Activated CD4-positive, alpha-beta T cell treated with anti-CD3 and anti-CD28 coated beads for 4 hours (primary cell): ENCODE measurements at places on chromosomes 5 and 9.

DNA sequence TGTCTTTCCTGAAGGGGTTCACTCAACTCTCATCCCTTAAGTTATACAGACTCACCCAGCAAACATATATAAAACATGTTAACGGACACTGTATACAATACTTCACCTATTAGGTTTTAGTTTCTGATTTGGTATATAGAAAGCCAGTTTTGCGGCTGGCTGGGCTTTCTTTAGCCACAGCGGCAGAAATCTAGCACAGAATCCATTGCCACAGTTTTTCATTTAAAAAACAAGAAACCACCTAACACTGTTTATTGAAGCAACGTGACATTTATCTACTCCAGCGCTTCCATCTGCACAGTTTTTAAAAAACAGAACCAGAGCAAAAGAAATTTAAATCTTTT lies 67.3 kb downstream of the SNX30 start:
- DNase-seq: no peak

DNA sequence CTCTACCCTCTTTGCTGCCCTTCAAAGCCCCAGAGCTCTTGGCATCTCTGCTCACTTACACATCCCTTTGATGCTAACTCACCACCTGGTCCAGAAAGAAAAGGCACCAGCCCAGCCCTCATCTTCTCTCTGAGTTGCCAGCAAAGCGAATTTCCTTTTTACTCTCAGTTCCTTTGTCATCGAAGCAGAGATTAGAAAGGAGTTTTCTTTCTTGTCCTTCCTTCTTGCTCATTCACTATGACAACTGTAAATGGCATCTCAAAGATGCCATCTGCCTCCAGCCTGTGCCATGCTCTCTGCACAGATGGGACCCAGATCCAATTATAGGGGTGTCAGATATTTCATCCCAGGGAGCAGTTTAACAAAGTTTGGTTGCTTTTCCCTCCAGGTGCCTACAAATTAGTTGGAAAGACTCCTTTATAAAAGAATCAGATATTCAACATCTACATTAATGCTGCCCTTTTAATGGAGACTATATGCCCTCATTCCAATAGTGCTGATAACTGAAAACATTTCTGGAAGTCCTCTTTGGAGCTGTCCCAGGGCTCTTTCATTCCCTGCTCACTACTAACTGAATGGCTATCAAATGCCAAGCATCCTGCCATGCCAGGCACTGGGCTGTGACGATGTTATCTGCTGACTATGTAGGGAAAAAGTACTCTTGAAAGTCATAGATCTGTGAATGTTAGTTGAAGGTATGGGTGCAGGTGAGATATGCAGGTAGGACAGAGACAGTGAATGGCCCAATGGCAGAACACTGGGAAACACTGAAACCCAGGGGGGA lies 58.9 kb downstream of the SUSD1 start:
- DNase-seq: no peak

- DNase-seq: no peak
Observed at GRCh38 chr5:177470759-177471536, 2.5 kb downstream of the DBN1 start.

- no peak for DNase-seq
Observed at GRCh38 chr9:99474186-99474585, 252.1 kb downstream of the SEC61B start.

DNA sequence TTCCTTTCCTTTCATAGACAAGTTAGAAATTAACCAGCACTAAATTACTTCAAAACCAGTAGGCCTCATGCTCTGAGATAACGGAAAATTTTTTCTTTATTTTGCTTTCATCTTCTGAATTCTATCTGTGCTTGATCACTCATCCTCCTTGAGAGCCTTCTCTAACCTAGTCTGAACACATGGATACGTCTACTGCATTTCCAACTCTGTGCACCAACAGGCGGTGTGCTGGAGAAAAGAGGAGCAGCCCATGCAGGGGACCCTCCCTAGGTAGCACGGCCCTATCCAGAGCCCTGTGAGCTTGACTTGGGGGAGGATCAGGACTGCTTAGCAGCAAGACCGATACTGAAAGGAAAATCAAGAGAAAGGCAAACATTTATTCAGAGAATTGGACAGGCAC lies 149.8 kb downstream of the AUH start:
- DNase-seq: no peak

DNA sequence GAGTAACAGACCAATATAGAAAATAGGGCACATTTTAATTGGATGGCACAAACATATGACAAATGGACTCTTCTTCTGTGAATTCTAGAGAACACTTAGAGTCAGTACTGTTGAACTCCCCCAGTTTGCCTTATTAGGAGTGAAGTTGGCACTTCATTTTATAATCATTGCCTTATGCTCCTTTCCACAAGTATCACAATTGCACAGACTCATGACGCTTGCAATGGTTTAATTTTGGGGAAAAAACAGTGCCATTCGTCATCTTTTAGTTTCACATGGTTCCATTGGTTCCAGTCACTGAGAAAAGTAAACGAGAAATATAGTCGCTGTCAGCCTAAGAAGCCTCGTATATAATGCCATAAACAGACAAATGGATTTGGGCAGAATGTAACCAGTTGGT lies 71.2 kb downstream of the LURAP1L start:
- DNase-seq: no peak

- DNase-seq: no peak
Observed at GRCh38 chr5:58838729-58839128, 255.9 kb downstream of the RAB3C start.
